ENCODE measurements at places on chromosomes 16 and 17. TPM values are rescaled to one million over a fixed set of nuclear protein-coding genes. Genes with fewer than 3 reads are reported as not detected.

GRCh38 chr17:41943492-41943891 is 13.1 kb downstream of the ODAD4 start:
- no peak for DNase-seq

GRCh38 chr17:37737971-37738370 is 6.9 kb downstream of the HNF1B start:
- DNase-seq: no peak

DNA sequence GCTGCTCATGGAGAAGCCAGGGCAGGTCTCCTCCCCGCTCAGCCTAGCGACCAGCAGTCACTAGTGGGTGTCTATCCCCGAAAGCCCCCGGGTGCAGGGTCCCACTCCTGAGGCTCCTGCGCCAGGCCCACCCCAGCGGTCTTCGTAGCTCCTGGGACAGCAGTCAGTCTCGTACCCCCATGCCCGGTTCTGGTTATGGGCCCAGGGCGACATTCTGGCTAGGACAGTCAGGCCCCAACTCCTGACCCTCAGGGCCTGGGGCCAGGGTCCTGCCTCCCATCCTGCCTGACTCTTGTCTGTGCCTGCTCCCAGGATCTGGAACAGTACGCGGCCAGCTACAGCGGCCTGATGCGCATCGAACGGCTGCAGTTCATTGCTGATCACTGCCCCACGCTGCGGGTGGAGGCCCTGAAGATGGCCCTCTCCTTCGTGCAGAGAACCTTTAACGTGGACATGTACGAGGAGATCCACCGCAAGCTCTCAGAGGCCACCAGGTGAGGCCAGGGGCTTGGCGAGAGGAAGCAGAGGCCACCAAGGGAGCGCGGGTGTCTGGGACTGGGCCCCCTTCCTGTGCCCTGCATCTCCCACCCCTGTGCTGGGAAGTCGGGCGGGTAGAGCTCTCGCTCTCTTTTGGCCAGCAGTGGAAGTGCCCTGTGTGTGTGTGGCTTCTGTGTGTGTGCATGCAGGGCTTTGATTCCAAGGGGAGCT is 2.0 kb downstream of the GPS1 start:
- DNase-seq: no peak

DNA sequence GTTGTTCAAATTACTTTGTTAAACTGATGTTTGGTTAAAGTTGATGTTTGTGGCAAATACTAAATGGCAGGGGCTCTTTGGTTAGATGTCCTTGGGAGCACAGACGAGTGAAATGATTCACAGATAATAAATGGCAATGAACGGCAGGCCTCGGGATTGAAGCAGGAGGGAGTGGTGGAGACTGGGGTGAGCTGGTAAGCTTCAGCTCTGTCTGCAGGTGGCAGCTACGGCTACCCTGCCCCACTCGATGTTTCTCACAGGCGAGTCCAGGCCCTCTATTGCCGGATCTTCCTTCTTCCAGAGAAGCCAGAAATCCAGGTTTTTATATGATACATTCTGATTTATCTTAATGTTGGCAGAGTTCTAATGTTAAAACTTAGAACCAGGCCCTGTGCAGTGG is 144.8 kb upstream of the CACNG5 start:
- no peak for DNase-seq

DNA sequence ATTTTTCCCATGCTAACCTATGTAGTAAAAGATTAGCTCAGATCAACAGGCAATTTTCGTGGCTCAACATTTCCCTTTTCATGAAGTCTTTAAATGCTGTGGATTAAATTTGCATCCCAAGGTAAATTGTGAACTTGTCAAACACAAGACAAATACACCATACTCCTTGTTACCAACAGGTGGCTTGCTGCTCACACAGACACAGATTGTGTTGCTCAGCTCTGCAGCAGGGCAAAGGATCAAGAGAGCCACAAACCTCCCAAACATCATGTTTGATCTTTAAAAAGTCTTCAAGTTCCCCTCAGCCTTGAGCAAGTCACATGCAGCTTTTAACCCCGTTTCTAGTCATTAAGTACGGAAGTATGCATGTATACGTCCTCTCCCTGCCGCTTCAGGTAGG is 119.6 kb upstream of the CNTNAP4 start:
- DNase-seq: no peak

DNA sequence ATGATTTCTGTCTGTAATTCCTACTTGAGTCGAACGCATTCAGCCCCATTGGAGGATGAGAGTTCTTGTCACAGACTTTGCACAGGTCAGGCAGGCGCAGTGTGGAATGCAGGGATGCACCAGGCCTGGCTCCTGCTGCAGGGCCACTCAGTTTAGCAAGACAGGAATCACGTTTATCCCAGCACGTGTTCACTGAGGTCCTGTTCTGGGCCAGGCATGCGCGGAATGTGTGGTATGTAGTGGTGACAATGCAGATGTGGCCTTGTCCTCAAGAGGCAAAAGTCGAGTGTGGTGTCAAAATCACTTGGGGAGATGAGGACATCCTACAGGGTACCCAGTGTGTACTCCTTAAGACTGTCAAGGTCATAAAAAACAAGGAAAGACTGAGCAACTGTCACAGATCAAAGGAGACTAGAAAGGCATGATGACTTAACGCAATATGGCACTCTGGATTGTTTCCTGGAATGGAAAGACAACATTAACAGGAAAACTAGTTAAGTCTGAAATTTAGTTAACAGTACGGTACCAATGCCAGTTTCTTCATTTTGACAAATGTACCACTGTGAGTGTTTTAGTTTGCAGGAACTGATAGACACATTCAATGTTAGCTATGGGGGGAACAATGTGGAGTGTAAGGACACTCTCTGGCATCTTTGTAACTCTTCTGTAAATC is 121.5 kb upstream of the ADAMTS18 start:
- DNase-seq: no peak

GRCh38 chr17:358491-359151 is 6.0 kb upstream of the RPH3AL start:
- DNase-seq: no peak

DNA sequence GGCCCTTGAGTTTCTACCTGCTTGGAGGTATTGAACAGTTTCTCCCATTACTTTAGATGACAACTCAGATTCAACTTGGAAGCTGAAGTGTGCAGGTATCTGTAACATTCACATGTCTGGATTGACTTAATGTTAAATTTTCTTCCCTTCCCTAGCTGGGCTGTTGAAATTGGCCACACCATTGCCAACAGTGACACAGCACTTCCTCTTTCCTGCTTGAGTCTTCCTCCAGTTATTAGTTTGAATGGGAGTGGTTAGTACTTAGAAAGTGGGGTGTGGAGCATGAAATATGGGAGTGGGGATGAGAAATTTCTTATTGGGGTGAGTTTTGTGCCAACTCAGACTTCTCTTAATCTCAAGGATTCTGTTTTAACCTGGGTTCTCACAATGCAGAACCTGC is 454.9 kb downstream of the KCNJ2 start:
- DNase-seq: no peak

- DNase-seq: no peak
These were observed 999 bp upstream of the FLYWCH2 start for GRCh38 chr16:2881783-2882649.

DNA sequence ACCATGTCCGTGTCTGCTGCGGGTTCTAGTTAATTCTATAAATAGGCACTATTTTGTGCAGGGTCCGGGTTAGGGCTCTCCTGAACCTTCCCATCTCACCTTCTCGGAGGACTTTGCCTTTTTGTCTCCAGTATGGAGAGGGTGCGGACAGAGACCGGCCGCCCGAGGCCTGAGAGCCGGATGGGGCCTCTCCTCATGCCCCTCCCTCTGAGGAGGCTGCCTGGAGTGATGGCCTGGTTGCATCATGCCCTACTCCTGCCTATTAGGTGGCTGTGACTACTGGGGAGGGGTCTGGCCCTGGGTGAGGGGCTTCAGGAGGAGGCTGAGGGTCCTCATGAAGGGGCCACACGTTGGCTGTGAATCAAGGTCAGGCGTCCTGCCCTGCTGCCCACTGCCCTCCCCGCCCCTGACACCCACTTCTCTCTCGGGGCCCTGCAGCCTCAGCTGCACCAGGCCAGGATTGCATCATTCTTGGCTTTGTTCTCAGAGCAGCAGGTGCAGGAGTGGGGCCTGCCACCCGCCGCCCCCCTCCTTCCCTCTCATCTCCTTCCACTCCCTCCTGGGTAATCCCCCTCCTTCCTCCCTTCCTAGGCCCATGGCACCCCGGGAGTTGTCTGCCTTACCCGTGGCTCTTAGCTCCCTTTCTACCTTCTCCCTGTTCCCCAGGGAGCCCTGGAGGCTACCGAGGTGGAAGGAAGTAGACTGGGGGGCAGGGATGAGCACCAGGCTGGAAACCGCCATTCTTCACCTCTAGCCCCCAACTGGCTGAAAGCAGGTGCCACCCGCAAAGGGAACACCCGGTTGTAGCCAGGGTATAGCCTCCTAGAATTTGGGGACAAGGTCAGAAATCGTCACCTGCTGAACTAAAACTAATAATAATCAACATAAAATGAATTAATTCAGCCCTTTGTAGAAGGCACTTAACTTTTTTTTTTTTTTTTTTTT is 12.7 kb upstream of the ARHGAP23 start:
- no peak for DNase-seq

- no peak for DNase-seq
These were observed 5.0 kb downstream of the BBS2 start for GRCh38 chr16:56514845-56515244.

GRCh38 chr17:12800855-12801365 is 11.6 kb downstream of the ARHGAP44 start:
- DNase-seq: no peak

DNA sequence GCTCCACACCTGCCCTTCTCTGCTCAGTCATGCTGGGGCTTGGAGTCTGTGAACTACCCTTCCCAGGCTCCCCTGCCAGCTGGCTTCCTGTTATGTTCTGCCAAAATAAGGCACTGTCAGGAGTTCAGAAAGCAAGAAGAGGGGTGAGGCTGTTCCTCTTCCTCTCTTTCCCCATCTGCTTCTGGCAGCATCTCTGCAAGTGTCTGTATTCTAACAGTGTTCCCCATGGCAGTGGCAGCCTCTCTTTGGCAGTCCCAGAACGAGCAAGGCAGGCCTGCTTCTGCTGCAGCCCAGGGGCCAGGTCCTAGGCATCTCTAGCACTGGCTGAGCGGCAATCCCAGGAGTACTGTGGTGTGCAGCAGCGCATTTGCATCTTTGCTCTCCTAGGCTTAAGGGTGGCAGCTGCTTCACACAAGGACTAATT is 219.1 kb downstream of the STX8 start:
- DNase-seq: no peak

- DNase-seq: no peak
These were observed 59.1 kb downstream of the PIPOX start for GRCh38 chr17:29102046-29102445.

DNA sequence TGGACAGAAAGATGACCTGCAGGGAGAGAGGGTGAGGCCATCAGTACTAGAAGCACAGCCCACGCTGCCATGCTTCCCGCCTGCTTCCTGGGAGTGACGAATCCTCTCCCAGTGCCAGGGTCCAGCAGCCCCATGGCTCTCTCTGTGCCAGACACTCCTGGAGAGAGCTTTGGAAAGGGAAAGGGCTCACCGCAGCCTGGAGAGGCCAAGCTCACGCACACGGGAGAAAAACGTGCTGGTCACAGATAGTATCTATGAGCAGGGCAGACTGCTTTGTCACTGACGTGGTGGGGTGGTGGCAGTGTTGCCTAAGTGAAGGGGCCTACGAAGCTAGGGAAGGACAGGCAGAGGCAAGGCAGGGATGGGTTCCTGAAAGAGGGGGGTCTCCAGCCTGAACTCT is 5.4 kb downstream of the WBP2 start:
- DNase-seq: peak; percentile 42

GRCh38 chr17:29383686-29384085 is 6.5 kb upstream of the TAOK1 start:
- DNase-seq: no peak

GRCh38 chr16:1537138-1537577 is 3.7 kb downstream of the TMEM204 start:
- DNase-seq: no peak

GRCh38 chr17:51013322-51013721 is 107.3 kb downstream of the SPAG9 start:
- no peak for DNase-seq

DNA sequence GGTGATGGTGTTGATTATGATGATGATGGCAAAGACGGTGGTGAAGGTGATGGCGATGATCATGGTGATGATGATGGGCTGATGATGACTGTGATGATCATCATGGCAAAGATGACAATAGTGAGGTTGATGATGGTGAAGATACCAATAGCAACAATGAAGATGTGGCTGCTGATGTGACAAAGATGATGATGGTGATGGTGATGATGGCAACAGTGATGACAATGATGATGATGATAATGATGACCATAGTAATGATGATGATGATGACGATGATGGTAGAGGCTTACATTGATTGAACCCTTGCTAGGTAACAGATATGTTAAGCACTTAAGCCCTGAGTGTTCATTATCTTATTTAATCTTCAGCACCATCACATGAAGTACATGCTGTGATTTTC is 363.8 kb upstream of the HSBP1 start:
- DNase-seq: no peak

DNA sequence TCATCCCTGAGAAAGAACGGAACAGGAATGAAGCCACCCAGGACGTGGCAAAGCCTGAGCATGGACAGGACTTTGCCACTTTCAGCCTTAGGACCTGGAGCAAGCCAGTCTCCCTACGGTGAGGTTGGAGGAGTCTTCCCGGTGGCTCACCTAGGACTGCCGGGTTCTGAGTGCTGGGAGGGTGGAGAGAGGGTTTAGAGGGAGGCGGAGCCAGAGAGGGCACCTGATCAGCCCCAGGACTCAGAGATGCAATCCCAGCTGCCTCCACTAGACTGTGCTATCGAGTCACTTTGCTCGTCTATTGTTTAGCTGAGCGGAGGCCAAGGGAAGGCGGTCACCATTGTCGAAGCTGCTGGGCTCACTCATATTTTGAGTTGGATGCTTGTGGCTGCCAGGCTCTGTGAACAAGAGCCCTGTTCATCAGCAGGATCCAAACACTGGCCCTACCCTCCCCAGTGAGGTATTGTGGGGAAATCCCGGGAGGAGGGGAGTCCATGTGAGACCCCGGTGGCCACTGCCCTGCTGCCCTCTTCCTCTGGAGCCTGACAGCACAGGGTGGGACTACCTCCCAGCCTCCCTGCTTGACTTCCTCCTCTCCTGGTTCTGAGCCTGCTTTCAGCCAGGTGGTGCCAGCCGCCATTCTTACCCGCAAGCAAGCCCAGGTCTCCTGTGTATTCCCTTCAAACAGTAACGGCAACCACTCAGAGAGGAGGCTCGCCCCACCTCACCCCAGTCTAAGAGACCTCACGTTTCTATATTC is 7.0 kb downstream of the KRT14 start:
- peak; percentile 74 for DNase-seq

GRCh38 chr17:50920041-50920410 is 53.9 kb upstream of the TOB1 start:
- DNase-seq: no peak

The ZNF750 gene
- under 0.01 TPM for total RNA-seq

The NPIPB13 gene
- 1.6 TPM for total RNA-seq

The NPIPB2 gene
- 4.0 TPM for total RNA-seq

The PRKCB gene
- not detected for total RNA-seq

The ZNF652 gene
- 8.6 TPM for total RNA-seq

The UNC13D gene
- 2.9 TPM for total RNA-seq

The WNT9B gene
- total RNA-seq: not detected

The MMD gene
- 10.4 TPM for total RNA-seq

The SPNS2 gene
- 45.6 TPM for total RNA-seq

The LCMT1 gene
- 22.5 TPM for total RNA-seq

The GLIS2 gene
- total RNA-seq: 0.39 TPM

The CCL14 gene
- 24.7 TPM for total RNA-seq

The HIC1 gene
- total RNA-seq: 75.1 TPM

The TBC1D3E gene
- not detected for total RNA-seq

The MAF gene
- total RNA-seq: 39.0 TPM

The VASN gene
- total RNA-seq: 0.39 TPM

The C16orf89 gene
- total RNA-seq: not detected
